ENCODE measurements at places on chromosomes 7 and 10.

DNA sequence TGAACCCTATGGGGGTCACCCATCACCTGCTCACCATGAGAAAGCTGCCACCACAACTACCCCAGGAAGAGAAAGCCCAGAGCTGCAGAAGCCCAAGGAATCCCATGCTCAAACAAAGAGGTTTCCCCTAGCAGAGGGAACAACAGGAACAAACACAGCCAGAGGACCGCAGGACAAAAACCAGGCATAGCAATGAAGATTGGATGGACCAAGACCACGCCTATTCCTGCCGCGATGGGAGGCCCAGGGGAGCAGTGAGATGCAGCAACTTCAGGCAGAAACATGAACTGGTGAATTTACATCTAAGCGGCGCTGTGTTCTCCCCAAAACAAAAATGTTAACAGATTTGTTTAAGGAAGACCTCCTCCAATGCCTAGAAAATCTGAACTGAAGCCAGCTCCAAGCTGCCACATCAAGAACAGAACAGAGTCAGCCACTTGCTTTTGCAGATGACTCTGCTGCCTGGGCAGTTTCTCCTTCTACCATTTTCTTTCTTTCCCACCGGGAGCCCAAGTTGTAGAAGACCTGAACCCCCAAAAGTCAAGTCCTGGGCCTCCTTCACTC lies 134.2 kb upstream of the NEBL start:
- no peak for DNase-seq

DNA sequence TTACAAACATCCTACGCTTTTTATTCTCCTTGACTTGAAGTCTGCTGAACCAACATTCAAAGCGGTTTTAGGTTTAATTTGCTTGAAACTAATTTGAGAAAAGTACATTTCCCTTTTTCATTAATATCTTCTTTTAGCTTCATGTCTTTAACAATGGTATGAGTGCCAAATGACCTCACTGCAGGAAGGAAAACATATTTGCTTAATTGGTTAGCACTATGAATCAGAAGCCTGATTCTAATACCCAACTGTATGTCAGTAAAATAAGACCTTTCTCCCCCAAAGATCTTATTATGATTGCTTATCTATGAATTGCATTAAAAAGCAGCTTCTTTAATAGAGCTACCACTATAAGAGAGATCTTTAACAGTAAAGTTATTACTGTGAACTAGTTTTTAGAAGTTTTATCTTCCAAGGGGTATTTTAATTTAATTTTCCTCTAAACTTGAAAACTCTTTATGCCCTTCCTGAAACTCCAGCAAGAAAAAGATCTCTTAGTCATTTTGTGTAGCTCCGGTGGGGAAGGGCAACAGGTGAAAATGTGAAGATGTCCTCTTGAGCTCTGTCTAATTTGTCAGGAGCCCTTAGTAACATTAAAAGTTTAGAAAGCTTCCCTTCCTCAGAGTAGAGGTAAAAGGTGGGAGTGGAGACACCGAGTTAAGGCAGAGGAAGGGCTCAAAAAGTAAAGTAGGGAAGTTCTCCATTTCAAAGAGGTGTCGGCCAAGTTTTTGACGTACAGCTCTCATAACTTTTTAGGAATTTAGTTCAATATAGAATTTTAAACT lies 6.1 kb downstream of the COL1A2 start:
- DNase-seq, result no peak

- DNase-seq, result no peak
Observed at GRCh38 chr7:41463770-41464470, 239.0 kb downstream of the INHBA start.

- DNase-seq, result no peak
Observed at GRCh38 chr10:122829454-122829853, 16.2 kb downstream of the CUZD1 start.

DNA sequence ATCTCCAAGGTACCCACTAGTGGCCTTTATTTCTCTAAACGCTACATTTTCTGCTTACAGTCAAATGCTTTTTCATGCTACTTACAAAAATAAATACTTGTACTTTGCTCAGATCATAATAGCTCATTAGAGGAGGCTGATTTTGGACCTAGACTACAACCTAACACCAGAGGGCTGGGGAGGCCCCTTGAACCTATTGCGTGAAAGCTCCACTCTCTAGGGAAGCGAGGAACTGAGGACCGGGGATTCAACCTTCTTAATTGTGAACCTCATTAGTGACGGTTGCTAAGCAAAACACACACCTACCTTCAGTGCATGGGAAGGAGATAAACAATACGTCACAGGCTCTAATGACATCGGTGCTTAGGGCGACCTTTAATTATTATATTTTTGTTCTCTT lies 92.1 kb downstream of the EBF3 start:
- DNase-seq, result no peak

DNA sequence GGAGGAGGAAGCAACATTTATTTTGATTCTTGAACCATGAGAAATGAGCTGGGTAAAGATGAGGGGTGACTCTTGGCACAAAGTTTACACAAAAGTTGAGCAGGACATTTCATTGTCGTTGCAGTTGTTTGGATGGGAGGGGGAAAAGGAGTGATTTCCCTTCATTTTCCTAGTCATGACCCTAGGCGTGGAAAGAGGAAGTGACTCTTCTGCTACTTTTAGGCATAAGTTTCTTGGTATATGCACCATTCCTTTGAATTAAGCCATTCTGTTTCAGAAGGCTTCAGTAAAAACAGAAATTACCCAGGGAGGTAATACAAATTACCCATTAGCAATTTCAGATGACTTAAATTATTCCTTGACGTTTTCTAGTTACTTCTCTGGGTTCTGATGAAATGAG lies 113.9 kb upstream of the FAM171A1 start:
- DNase-seq, result no peak

GRCh38 chr7:78443811-78444210 lies 645.2 kb downstream of the PHTF2 start:
- DNase-seq, result no peak

GRCh38 chr7:157514746-157515145 lies 177.9 kb downstream of the DNAJB6 start:
- DNase-seq, result no peak

DNA sequence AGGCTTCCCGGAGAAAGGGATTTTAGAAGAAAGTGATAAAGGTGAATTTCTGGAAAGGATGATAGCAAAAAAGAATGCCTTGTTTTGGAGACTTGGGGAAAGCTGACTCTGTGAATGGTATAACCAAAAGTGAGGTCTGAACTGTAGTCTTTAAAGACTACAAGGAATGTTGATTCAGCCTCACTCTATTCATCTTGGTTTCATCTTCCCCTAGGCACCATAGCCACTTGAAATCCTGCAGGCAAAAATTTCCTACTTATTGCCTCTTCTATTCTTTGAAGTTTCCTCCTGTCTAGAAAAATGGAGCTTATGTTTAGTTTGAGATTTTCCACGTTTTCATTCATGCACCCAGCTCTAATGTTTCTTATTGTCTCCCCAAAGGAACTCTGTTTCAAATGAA lies 518.0 kb downstream of the AUTS2 start:
- no peak for DNase-seq

- no peak for DNase-seq
Observed at GRCh38 chr10:63549810-63550209, 28.6 kb downstream of the REEP3 start.

DNA sequence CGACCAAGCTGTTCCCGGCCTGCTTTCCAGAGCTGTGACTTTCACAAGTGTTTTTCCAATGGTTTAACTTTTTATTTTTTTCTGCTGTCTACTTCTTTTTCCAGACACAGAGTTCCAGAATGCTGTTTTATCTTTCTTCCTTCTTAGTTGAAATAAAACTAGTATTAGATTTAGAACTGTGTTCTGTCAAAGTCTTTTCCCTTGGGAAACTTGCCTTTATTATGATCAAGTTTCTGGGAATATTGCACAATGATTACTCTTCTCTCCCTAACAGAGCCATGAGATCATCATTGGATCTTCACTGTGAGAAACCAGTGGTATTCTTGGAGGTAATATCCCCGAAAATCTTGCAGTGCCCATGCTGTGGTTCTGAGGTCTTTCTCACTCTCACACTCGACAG lies 104.9 kb upstream of the KCND2 start:
- no peak for DNase-seq

DNA sequence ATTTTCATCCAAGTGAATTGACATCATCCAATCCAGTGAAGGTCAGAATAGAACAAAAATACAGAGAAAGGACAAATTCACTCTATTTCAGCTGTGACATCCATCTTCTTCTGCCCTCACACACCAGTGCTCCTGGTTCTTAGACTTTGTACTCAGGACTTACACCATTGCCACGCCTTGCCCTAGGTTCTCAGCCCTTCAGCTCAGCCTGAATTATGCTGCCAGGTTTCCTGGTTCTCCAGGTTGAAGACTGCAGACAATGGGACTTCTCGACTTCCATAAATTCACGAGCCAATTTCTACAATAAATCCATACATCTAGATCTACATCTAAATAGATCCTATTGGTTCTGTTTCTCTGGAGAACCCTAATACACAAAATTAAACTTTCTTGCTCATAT lies 181.2 kb upstream of the KCND2 start:
- no peak for DNase-seq

- no peak for DNase-seq
Observed at GRCh38 chr7:25075459-25075858, 49.6 kb downstream of the CYCS start.

GRCh38 chr10:97028126-97028831 lies 157.5 kb downstream of the SLIT1 start:
- no peak for DNase-seq

DNA sequence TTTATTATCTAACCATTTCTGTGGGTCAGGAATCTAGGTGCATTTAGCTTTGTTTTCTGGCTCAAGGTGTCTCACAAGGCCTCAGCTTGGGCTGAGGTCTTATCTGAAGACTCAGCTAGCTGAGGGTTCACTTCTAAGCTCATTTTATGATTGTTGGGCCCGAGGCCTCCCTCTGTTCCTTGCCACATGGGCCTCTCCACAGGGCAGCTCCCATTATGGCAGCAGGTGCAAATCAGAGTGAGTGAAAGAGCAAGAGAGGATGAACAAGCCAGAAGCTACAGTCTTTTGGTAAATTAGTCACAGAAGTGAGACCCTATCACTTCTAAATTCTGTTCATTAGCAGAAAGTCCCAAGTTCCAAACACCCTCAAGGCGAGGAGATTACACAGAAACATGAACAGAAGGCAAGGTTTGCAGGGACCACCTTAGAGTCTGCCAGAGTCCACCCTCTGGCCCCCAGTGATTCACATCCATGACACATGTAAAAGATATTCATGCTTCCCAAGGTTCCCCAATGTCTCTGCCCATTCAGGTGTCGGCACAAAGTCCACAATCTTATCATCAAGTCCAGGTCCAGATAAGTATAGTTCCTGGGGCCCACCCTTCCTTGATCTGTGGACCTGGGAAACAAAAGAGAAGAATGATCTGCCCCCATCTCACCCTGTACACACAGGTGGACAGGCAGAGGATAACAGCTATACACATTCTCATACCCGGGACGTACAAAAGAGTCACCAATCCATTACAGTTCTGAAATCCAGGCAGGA lies 23.7 kb downstream of the FIGNL1 start:
- DNase-seq, result no peak

GRCh38 chr7:66505531-66506451 lies 122.9 kb upstream of the KCTD7 start:
- no peak for DNase-seq

GRCh38 chr10:100158044-100158805 lies 27.6 kb downstream of the ERLIN1 start:
- DNase-seq, result no peak

- no peak for DNase-seq
Observed at GRCh38 chr7:8822595-8822994, 389.2 kb downstream of the NXPH1 start.

GRCh38 chr10:127836176-127836575 lies 56.6 kb downstream of the CLRN3 start:
- DNase-seq, result no peak

- DNase-seq, result peak; percentile 21
Observed at GRCh38 chr7:159030490-159031134, 114.1 kb downstream of the VIPR2 start.

DNA sequence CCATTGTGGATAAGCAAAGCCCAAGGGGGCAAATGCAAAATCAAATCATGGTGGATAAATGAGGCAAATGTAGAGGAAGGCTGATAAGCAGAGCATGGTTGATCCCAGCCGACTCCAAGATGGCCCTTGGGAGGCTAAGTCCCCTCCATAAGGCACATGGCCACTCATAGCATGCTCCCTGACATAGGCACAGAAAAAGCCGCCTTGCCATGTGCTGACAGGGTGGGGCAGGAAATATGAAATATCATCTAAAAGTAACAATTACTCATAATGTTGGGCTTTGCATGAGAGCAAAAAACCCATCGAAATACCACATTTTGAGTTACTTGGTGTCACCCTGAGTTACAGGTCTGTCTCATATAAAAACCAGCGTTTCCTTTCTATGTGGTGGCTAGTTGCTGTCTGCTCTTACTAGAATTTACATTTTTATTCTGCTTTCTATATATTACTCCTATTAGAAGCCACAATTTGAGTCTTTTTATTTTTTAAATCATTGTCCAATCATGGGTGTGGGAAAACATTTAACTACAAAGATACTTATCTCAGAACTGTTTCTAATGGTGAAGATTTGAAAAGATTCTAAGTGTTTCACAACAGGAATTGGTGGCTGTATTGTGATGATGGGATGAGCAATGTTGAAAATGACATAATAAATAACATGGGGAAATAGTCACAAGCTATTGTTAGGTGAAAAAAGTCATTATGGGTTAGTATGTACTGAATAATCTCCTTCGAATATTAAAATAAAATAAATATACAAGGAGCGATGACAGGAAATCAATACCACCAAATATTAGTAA lies 102.7 kb downstream of the CUBN start:
- no peak for DNase-seq

DNA sequence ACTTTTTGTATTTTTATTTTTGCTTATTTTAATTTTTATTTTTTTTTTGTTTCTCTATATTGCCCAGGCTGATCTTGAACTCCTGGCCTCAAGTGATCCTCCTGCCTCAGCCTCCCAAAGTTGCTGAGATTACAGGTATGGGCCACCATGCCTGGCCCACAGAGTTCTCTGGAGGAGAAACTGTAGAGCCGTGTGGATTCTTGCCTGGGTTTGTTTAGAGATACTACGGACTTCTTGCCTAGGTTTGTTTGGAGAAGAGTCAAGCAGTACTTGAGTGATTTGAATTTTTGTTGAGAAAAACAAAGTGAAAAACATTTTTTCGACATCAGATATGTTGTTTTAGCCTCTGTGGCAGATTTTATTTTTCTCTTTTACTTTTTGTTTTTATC lies 99.0 kb downstream of the CAMK1D start:
- DNase-seq, result no peak
